ENCODE measurements at places on chromosomes 5 and 9. TPM values are rescaled to one million over a fixed set of nuclear protein-coding genes. Genes with fewer than 3 reads are reported as not detected.

DNA sequence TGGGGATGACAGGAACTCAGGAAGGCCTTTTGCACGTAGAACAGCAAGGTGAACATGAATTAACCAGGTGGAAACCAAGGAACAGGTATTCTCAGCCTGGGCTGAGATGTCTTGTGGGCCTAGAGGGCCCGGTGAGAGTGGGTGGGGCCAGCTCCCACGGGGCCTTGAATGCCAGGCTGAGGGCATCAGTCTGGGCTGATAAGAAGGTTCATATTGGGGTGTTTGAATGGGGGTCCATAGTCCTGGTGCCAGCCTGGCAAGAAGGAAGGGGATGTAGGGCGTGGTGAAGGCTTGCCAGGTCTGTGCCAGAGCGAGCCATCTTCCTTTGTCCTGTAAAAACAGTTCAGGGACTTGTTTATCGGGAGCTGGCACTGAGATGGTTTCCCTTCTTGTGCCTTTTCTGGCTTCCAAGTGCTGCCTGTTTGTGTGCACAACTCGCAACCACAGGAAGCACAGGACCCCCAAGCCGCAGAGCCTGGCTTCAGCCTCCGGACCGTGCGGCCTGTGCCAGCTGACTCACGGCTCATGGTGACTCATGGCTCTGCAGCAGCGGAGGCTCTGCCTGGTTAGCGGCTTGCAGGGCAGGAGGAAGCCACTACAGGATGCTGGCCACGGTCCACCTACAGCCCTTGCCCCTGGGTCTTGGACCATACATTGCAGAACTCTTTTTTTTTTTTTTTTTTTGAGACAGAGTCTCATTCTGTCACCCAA is 2.4 kb downstream of the CARD19 start:
- peak; percentile 88 for DNase-seq

DNA sequence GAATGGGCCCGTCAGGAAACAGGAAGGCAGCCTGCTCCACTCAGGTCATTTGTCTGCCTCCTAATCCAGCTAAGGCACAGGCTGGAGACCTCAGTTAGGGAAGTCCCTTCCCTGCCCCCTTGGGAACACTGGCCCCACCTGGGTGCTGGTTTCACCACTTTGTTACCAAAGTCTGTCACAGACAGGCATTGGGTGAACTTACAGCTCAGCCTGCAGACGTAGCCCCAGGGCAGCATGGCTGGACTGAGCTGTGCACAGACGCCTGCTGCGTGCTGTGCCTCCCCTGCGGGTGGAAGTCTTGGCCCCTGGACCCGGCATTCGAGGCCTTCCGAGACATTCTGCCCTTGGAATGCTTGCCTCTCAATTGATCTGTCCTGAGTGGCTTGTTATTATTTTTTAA is 48.9 kb downstream of the TENT4A start:
- no peak for DNase-seq

The FUBP3 gene
- 51.8 TPM for total RNA-seq

DNA sequence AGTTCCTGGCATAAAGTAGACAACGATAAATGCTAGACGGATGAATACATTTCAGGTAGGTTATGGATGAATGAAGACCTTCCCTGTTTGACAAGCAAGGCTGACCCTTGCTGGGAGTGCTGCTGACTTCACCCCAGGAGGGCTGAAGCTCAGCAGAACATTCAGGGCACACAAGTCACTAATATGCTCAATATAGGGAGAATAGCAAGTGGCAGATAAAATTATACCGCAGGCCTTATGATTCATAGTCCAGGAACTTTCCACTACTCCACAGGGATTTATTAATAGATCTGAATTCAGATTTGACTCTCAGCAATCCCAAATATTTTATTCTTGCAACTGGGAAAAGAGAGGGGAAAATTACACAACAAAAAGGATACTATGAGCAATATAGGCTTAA is 38.2 kb upstream of the GRAMD2B start:
- DNase-seq, result no peak

DNA sequence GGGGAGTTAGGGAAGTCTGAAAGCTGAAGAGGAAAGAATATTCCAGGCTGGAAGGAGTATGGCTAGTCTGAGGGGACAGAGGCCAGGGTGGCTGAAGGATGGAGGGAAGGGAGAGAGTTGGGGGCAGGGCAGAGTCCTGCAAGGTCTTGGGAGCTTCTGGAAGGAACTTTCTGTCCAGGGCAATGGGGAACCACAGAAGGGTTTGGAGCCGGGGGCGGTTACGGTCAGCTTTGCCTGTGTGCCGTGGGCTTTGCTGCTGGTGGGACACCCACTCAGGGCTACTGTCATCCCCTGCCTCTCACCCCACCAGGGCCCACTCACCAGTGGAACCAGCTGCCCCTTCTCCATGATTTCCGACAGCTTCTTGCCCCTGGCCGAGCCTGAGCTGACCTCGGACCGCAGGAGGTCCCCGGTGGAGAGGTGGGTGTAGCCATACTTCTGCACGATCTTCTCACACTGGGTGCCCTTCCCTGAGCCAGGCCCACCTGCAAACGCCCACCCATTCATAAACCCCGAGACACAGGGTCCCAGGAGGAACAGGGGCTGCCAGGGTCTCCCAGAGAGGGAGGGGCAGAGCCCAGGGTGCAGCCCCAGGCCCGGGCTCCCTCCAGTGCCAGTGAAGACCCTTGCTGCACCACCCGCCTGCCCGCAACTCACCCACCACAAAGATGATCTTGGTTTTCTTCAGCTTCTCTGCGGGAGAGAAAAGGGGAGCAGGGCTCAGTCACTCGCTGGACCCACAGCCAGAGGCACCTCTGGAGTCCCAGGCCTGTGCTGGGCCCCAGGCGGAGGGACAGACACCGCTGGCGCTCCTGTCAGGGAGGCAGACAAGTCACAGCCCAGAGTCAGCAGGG is 4.9 kb downstream of the AK1 start:
- no peak for DNase-seq

GRCh38 chr5:10518347-10518746 is 45.5 kb upstream of the ANKRD33B start:
- no peak for DNase-seq

DNA sequence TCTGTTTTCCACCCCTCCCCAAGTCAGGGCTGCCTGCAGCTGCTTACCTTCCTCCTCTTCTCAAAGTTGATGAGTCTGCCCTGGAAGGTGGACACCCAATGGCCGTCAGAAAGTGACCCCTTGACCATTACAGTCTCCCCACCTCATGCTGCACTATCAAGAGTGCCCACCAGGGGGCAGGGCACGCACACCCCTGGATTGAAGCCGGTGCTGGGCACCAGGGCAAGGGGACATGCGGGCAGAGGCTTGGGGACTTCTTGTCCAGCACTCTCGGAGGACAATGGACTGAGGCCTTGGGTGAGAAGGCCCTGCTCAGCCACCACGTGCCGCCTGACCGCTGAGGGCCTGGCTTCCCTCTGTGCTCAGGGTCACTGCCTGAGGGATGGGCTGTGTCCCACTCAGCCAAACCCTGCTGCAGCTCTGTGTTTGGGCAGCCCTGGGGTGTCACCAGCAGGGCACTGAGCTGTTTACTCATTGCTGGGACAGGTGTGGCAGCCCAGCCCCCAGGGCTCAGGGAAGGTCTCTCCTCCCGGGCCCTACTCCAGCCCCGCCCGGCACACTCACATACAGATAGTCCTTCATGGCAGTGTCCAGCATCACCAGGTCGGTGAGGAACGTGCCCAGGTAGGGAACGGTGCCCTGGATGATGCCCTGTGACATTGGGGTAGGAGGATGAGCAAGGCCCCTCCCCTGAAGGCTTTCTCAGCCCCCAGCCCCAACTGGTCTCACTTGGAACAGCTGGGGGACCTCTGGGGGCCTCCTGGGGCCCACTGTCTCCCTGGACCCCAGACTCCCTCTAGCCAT is 17.7 kb downstream of the RALGDS start:
- DNase-seq, result peak; percentile 63

The CARD6 gene
- total RNA-seq, result 21.9 TPM

- DNase-seq, result no peak
Measured at GRCh38 chr5:88661806-88662207, 221.2 kb downstream of the MEF2C start.

GRCh38 chr9:89494199-89494598 is 3.7 kb downstream of the SEMA4D start:
- no peak for DNase-seq

DNA sequence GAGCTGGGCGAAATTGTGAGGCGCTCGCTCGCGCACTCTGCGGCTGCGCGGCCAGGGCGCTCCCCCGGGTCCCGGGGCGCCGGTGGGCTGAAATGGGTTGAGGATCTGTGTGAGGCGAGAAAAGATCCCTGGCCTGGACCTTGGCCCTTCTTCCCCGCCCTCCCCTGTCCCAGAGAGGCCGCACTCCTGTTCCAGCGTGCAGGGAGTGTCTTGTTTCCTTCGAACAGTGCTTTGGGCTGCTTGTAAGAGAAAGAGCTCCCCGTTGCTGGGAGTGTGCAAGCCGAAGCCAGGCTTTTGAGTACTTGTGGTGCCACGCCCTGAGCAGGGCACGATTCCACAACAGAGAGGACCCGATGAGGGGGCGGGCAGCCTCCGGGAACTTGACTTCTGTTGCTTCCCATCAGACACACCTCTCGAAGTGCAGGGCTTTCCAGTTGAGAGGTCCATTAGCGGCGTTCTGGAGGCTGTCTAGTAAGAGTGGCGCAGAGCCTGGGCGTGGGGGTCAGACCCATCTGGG is 535 bp downstream of the DOLPP1 start:
- DNase-seq, result no peak

- no peak for DNase-seq
Measured at GRCh38 chr5:69271376-69271775, 36.7 kb downstream of the CDK7 start.

DNA sequence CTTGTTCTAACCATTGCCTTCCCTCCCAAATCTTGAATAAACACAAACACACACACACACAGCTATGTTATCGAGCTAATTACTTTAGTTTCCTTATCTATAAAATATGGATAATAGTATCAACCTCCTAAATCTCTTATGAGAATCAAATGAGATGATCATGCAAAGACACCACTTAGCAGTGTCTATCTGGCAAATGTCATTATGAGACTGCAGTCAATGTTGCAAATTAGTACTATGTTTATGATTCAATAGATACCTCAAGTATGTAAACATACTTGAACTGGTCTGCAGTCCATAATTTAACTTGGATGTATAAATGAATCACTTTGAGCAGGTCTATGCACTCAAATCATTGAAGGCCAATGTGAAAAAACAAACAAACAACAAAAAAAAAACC is 22.2 kb upstream of the ERAP2 start:
- no peak for DNase-seq

GRCh38 chr9:69147041-69147834 is 26.8 kb upstream of the TJP2 start:
- no peak for DNase-seq

GRCh38 chr5:148760945-148761638 is 65.3 kb upstream of the ADRB2 start:
- DNase-seq, result no peak

GRCh38 chr9:97039514-97039860 is 545 bp upstream of the CTSV start:
- no peak for DNase-seq

The PCDHGA12 gene
- total RNA-seq, result 10.2 TPM

DNA sequence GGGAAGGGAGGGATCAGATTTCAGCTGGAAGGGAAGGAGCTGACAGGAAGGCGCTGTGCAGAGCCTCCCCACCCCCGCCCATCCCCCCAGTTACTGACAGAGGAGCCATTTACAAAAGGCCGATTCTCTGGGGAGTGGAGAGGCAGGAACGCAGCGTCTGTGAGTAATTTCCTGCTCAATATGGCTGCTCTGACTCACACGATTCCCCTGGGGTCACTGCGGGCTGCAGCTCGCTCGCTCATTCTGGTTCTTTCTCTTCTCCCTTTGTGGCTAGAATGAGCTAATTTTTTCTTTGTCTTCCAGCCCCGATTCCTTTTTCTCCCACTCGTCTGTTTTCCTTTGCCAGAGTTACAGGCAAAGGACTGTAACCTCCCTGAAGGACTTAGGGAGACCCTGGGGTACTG is 28.8 kb downstream of the PTPA start:
- DNase-seq, result peak; percentile 92

The GRM6 gene
- total RNA-seq, result not detected

GRCh38 chr5:2135354-2135753 is 252.6 kb upstream of the IRX4 start:
- DNase-seq, result no peak

- DNase-seq, result no peak
Measured at GRCh38 chr5:171624396-171624795, 161.2 kb upstream of the SMIM23 start.

The PLEKHG4B gene
- 0.09 TPM for total RNA-seq

DNA sequence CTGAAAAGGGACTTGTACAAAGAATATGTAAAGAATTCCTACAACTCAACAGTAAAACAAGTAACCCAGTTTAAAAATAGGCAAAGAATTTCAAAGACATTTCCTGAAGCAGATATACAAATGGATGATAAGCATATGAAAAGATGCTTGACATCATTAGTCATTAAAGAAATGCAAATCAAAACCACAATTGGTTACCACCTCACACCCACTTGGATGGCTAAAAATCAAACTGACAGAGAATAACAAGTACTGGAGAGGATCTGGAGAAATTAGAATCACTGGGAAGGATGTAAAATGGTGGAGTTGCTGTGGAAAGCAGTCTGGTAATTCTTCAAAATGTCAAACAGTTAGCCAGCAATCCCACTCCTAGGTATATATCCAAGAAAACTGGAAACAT is 12.5 kb upstream of the FOXE1 start:
- no peak for DNase-seq

DNA sequence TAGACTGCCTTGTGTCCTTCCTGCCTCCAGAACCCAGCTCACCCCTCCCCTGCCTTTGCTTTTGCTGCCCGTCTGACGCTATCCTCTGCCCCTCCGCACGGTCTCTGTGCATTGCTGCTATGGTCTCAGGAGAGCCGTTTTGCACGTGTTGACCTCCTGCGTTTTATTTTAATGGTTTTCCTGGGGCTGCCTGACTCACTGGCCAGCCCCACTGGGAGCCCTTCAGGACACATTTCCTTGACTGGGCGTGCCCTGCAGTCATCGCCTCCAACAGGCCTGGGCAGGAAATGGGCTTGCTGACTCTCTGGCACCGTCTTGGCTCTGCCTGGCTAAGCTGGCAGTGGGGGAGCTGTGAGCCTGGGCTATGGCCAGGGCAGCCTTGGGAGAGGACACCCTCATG is 17.9 kb upstream of the ASS1 start:
- DNase-seq, result no peak

GRCh38 chr5:12885018-12885417 is 980.8 kb upstream of the CTNND2 start:
- no peak for DNase-seq

The GPRIN1 gene
- total RNA-seq, result 1.1 TPM

Data from mucosa of gallbladder (tissue), 1 donor.